A549 treated with AZD2906 at 1 μM for 4 hours (cell line): ENCODE measurements at places on chromosomes 11 and 22. TPM values are rescaled to one million over a fixed set of nuclear protein-coding genes. Genes with fewer than 3 reads are reported as not detected.

The ADSL gene
- total RNA-seq: 91.8 to 103 TPM (median 93.8 TPM) in 5 replicates

The APOA5 gene
- 0.11 TPM in 1 of 5 replicates, not detected in the others for total RNA-seq

The ZNF70 gene
- total RNA-seq: 0.91 to 1.4 TPM (median 1.0 TPM) in 5 replicates

The UPK2 gene
- 0.23 to 1.2 TPM (median 0.90 TPM) in 5 replicates for total RNA-seq

The OR51D1 gene
- not detected in 5 replicates for total RNA-seq

The CHRM1 gene
- 0.03 to 0.08 TPM (median 0.07 TPM) in 4 of 5 replicates, not detected in the other for total RNA-seq

The GRM5 gene
- 0.01 TPM in 1 of 5 replicates, not detected in the others for total RNA-seq

The SLCO2B1 gene
- 2.9 to 4.4 TPM (median 3.3 TPM) in 5 replicates for total RNA-seq

The CLCF1 gene
- total RNA-seq: 31.3 to 37.6 TPM (median 34.8 TPM) in 5 replicates

The SCUBE2 gene
- total RNA-seq: 0.29 to 0.45 TPM (median 0.33 TPM) in 5 replicates

The SLC5A12 gene
- not detected in 5 replicates for total RNA-seq

The KLHL35 gene
- 0.75 to 1.4 TPM (median 1.3 TPM) in 5 replicates for total RNA-seq

The BATF2 gene
- total RNA-seq: 0.58 to 0.79 TPM (median 0.63 TPM) in 5 replicates

The OR8D1 gene
- not detected in 5 replicates for total RNA-seq

The EFCAB6 gene
- total RNA-seq: 0.28 to 0.70 TPM (median 0.42 TPM) in 5 replicates

The JAML gene
- not detected in 5 replicates for total RNA-seq

The RFPL2 gene
- total RNA-seq: 0.08 to 0.20 TPM (median 0.12 TPM) in 5 replicates

The TRIM5 gene
- 8.6 to 11.8 TPM (median 9.6 TPM) in 5 replicates for total RNA-seq

The SULT4A1 gene
- total RNA-seq: not detected in 5 replicates

The OR8G5 gene
- total RNA-seq: not detected in 5 replicates

The A4GALT gene
- total RNA-seq: 20.3 to 28.0 TPM (median 27.2 TPM) in 5 replicates

The PDE3B gene
- total RNA-seq: 1.7 to 2.7 TPM (median 1.7 TPM) in 5 replicates

The FUT4 gene
- 2.5 to 3.1 TPM (median 2.9 TPM) in 5 replicates for total RNA-seq

The SMIM38 gene
- total RNA-seq: 0.05 to 0.06 TPM (median 0.05 TPM) in 4 of 5 replicates, not detected in the other

The OR52A1 gene
- total RNA-seq: not detected in 5 replicates

The RASL10A gene
- total RNA-seq: 0.22 to 0.48 TPM (median 0.42 TPM) in 4 of 5 replicates, not detected in the other

The OR5T1 gene
- total RNA-seq: not detected in 5 replicates

The BARX2 gene
- 0.06 TPM in 1 of 5 replicates, not detected in the others for total RNA-seq

The MYO18B gene
- total RNA-seq: 0.02 to 0.08 TPM (median 0.06 TPM) in 5 replicates

The NLRP14 gene
- not detected in 5 replicates for total RNA-seq

The KCNJ11 gene
- 7.0 to 9.2 TPM (median 8.7 TPM) in 5 replicates for total RNA-seq

The SLC17A6 gene
- not detected in 5 replicates for total RNA-seq

The MS4A7 gene
- not detected in 5 replicates for total RNA-seq

The TIGD3 gene
- 0.94 to 1.3 TPM (median 1.2 TPM) in 5 replicates for total RNA-seq

The SLC35F2 gene
- total RNA-seq: 38.5 to 50.4 TPM (median 41.1 TPM) in 5 replicates

The CTSW gene
- total RNA-seq: 0.07 to 0.11 TPM in 2 of 5 replicates, not detected in the others

The OR51B2 gene
- total RNA-seq: not detected in 5 replicates
